ENCODE measurements at places on chromosomes 5 and 9. TPM values are rescaled to one million over a fixed set of nuclear protein-coding genes. Genes with fewer than 3 reads are reported as not detected.

Gene IRF1
- 289 TPM for total RNA-seq

Gene SLC45A2
- not detected for total RNA-seq

Gene CDO1
- not detected for total RNA-seq

Gene RANBP3L
- not detected for total RNA-seq

Gene SNX2
- 38.0 TPM for total RNA-seq

Gene PCDH1
- total RNA-seq: not detected

Gene ARL14EPL
- total RNA-seq: not detected

Gene CDX1
- not detected for total RNA-seq

Gene IL4
- not detected for total RNA-seq

Gene INSL4
- not detected for total RNA-seq

Gene CARD6
- total RNA-seq: 5.0 TPM

Gene FAXDC2
- total RNA-seq: not detected

Gene RNF208
- total RNA-seq: 2.1 TPM

Gene RAPGEF1
- 129 TPM for total RNA-seq

Gene P4HA2
- total RNA-seq: 2.3 TPM

Gene PCDHA9
- total RNA-seq: not detected

Gene KIAA1958
- total RNA-seq: 6.5 TPM

Gene THBS4
- total RNA-seq: 0.64 TPM

Gene CCDC112
- total RNA-seq: 2.6 TPM
